ENCODE measurements at places on chromosomes 12 and 14.

DNA sequence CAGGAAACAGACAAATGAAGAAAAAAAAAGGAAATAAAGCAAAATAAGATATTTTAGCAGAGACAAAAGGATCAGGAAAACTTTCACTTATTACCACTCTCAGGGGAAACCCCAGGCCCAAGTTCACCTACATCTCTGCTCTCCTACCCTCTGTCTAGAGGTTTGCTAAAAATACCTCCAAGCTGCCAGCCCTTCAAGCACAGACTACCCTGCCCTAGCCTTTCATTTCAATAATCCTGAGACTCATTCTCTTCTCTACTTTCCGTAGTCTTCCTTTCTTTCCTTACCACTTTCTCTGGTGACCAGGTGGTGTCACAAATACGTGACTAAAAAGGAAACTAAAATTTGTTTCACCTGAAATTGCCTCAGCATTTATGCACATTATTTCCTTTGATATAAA is 33.8 kb downstream of the RPAP3 start:
- DNase-seq: no peak

DNA sequence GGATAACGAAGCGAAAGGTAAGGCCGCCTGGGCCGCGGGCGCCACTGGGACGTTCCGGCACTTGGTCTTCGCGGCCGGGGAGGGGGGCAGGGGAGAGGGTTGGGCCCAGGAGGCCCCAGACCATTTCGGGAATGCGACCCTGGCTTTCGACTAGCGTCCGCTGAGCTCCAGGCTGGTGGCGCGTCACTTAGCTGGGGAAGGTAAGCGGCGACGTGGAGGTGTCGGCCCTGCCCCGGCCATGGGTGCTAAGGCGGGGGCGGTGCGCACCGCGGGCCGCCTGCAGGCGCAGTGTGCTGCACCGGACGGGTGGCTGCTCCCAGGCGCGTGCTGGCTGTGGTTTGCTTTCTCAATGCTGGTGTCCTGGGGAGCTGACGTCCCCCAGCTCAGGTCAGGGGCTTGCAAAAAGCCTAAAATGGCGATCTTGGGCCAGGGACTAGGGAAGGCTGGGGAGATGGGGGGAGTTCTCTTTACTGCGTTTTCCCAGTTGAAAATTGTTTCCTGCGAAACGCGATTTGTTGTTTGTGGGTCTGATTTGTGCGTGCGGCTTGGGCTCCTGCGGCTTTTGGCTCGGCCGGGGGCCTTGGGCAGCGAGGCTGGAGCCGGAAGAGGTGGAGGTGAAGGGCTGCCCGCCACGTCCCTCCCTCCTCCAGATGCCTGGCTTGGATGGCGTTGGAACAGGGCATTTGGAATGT is 1.2 kb downstream of the HOXC10 start:
- no peak for DNase-seq

GRCh38 chr14:72736786-72737559 is 156.9 kb downstream of the DPF3 start:
- DNase-seq: peak; percentile 19

- no peak for DNase-seq
These were observed 4.9 kb downstream of the KRT1 start for GRCh38 chr12:52675301-52675701.

GRCh38 chr14:34212172-34212929 is 249.7 kb downstream of the SPTSSA start:
- DNase-seq: no peak

DNA sequence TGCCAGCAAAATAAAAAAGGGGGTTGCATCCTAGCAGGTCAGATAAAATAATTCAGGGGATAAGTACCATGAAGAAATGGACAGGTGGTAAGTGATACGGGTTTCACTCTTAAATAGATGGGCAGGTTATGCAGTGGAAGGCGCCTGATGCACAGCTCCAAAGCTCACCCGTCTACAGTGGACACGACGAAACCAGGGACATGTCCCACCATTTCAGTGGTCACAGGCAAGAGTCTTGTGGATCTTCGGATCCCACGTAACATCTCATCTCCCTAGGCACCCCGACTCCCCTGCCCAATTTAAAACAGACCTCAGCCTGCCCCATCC is 60.5 kb downstream of the DDX51 start:
- DNase-seq: no peak

DNA sequence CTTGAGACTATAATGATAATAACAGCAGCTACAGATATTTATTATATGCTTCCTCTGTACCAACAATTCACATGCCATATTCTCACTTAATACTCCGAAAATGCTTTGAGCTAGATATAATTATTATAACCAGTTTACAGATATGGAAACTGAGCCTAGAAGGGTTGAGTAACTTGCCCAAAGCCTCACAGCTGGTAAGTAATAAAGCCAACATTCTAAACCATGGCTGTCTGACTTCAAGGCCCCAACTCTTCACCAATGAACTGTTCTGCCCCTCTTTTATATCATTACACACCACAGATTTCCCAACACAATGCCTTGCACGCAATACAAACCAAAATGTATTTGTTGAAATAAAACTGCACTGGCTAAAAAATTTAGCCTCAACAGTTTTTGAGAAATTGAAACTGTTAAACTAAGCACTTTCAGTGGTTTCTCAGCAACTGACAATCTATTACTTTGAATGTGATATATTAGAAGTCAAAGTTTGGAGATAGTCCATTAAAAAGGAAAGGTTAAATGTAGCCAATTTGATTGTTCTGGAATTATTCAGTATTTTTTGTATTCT is 222.5 kb upstream of the ARHGAP5 start:
- no peak for DNase-seq
